Neural crest cell (in vitro differentiated cells): ENCODE measurements at places on chromosomes 2 and 18.

GRCh38 chr2:86747711-86748639, 27.9 kb downstream of the RMND5A start:
- DNase-seq, result no peak

- no peak for DNase-seq
Observed at GRCh38 chr2:205660521-205661124, 21.7 kb upstream of the NRP2 start.

- DNase-seq, result no peak
Observed at GRCh38 chr2:119257198-119257597, 33.6 kb downstream of the STEAP3 start.

DNA sequence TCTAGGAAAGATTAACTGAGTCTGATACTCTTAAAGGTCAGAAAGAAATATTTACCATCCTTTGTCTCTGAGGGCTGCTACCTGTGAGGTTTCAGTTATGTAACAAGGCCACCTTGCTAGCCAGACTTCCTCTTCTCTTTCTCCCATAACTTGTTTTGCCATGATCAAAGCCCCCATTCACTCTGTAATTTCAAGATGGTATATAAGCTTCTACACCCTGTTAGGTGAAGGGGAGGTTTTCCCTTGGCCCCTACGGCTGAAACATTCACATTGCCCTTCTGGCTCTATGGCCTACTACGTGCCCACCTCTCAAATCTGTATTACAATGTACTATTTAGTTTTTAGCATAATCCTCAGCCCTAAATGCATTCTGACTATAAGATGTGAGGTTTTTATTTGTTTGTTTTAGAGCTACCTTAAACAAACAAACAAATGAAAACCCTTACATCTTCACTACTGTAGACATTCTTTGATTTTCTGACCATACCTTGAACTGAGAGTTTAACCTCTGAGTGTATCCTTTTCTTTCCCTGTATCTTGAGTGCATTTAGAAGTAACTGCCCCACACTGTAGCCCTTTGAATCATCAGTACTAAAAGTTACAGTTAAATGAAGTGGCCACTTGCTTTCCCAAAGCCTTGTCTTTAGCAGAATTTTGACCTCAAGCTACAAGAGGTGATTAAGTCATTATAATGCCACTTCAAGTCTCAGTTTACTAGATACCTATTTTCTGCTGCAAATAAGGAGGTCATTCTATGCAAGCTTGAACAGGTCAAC, 332.2 kb downstream of the SOCS6 start:
- no peak for DNase-seq

DNA sequence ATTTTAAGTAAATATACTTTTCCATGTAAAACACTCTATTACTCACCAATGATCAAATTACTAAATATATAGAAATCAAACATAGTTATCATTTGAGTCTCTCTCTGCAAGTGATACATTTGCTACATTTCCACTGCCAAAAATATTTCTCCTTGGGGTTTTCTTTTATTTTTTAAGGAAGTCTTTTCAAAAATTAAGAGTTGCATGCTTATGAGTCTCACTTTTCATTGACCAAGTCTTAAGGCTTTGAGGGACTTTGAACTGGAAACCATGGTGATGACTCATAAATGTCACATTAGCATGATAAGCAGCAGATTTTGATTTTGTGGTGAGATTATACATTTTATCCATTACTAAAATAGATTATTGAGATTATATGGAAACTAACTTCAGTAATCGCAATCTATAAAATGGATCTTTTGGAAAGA, 152.9 kb downstream of the FAM124B start:
- no peak for DNase-seq

GRCh38 chr18:75156831-75157230, 52.1 kb downstream of the PTGR3 start:
- DNase-seq, result no peak

DNA sequence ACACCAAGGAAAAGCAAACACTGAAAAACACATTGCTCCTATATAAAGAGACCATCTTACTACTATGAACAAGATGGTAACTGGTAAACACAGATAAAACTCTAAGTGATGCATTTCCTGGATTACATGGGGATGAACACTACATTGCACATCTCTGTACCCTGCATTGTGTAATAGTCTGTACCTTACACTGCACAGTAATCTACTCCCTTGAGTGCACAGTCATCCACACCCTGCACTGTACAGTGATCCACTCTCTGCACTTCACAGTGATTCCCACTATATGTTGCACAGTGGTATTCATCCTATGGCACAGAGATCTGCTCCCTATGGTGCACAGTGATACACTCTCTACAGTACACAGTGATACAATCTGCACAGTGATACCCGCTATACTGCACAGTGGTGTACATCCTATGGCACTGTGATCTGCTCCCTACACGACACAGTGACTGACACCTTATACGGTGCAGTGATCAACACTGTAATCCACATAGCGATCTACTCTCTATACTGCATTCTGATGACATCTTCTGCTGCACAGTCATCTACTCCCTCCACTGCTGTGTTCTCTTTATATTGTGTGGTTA, 462.2 kb upstream of the RGPD4 start:
- DNase-seq, result no peak

GRCh38 chr18:69689121-69689759, 258.4 kb downstream of the CD226 start:
- DNase-seq, result no peak

DNA sequence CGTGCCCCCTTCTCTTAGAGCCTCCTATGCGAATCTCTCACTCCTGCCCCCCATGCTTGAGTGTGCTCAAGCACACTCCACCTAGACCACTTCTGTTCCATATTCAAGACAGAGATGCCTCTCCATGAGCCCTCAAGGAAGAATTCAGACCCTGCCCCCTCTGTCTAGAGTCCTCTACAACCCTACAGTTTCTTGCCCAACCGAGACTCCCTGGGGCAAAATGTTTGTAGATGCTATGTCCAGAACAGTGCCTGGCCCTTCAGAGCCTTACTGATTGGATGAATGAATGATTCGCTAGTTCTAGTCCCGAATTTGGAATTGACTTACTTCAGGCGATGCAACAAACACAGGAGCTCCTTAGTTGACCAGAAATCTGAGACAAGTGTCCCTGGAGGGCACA, 8.7 kb downstream of the APCDD1 start:
- DNase-seq, result no peak

DNA sequence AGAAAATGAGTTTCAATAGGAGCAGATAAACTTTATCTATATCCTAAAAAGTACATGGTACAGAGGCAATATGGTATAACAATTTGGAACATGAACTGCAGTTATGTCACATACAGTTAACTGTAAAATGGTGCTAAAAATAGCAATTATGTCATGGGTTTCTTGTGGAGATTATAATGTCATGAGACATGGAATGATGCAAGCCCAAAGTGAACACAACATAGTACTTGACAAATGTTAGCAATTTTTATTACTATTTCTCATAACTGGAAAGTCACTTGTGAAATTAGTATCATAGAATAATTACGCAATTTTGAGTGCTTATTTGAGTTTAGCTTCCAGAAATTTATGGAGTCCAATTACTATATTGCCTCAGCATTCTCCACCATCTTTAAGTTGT, 1263.4 kb downstream of the DSC3 start:
- no peak for DNase-seq

DNA sequence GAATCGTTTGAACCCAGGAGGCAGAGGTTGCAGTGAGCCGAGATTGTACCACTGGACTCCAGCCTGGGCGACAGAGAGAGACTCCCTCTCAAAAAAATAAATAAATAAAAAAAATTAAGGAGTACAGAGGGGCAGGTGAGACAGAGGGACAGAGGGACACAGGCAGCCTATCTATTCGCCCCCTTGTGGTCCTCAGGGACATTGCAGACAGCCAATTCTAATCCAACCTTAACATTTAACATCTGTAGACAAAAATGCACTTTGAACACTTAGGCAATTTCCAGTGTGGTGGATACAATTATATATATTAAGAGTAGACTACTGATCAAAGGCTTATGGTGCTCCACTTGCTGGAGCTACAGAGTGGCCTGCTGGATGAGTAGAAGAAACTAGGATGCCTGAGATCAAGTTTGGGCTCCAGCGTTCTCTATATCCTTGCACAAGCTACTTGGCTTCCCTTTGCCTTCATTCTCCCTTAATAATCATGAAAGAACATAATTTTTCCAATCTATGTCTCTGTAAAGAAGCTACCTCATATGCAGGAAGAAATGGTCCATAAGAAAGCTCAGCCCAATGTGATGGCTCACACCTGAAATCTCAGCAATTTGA, 8.2 kb upstream of the SMARCAL1 start:
- peak; percentile 22 for DNase-seq

GRCh38 chr2:150762571-150762970, 275.1 kb upstream of the RND3 start:
- no peak for DNase-seq

- no peak for DNase-seq
Observed at GRCh38 chr2:172811027-172811426, 75.4 kb downstream of the RAPGEF4 start.

DNA sequence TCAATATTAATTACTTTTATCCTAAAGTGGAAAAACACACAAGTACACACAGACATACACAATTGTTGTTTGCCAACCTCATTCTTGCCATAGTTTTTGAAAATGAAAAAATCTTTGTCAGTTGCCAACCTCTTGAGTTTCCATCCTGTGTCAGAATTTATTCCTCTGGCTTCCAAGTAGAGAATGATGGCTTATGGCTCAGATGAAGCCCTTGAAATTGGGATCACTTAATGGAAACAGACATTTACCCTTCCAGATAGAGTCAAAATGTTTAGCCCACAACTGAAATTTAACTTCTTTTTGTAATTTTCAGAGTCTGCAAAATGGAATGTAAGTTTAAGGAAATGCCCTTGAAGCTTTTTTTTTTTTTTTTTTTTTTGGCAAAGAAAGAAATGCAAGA, 321.6 kb upstream of the TNP1 start:
- no peak for DNase-seq

DNA sequence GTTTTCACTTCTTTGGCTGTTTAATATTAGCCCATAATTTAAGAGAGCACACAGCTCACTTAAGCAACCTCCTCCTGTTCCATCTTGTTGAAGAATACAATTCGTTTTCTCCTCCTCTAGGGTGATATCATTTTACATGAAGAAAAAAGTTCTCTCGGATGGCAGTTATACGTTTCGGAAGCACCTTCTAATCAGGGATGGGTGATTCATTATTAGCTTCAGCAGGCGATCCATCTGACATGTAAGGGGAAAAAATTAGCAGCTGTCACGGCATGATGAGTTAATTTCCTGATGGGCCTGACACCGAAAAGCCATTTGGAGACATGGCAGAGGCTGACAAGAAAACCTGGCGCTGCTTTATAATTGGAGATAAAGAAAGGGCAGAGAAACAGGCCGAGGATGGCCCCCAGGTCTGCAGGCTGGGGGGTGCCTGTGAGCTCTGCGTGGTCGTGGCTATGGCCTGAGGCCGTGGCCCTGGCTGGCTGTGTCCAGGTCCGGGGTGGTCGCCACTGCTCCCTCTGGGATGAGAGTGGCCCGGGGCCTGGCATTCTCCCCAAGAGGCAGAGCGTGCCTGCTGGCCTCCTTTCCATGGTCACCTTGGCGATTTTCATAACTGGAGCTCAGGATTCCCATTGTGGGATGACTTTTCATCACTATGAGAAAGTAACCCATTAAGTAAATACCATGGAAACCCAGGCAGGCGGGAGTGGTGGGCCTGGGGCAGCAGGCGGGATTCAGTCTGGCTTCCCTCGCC, 140.1 kb downstream of the PTGR3 start:
- no peak for DNase-seq

DNA sequence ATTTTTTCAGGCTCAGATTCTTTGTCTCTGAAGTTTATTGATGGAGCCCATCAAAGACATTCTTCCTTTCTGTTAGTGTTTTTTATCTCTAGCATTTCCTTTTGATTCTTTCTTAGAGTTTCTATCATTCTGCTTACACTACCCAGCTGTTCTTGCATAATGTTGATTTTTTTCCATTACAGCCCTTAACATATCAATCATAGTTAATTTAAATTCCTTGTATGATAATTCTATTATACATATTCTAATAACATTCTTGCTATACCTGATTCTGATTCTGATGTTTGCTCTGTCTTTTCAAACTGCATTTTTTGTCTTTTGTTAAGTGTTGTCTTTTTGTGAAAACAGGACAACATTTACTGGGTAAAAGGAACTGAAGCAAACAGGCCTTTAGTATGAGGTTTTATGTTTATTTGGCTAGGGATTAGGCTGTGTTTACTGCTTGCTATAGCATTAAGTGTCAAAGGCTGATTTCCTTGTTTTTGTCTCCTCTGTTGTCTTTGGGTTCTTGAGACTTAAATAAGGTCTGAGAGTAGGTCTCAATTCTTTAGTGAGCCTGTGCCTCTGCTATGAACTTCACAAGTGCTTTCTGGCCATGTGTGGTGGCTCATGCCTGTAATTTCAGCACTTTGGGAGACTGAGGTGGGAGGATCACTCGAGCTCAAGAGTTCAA, 8.0 kb upstream of the STAM2 start:
- DNase-seq, result no peak

- no peak for DNase-seq
Observed at GRCh38 chr2:134190062-134190806, 63.6 kb upstream of the MGAT5 start.
